Endothelial cell (in vitro differentiated cells): ENCODE measurements at places on chromosomes 2 and 18.

DNA sequence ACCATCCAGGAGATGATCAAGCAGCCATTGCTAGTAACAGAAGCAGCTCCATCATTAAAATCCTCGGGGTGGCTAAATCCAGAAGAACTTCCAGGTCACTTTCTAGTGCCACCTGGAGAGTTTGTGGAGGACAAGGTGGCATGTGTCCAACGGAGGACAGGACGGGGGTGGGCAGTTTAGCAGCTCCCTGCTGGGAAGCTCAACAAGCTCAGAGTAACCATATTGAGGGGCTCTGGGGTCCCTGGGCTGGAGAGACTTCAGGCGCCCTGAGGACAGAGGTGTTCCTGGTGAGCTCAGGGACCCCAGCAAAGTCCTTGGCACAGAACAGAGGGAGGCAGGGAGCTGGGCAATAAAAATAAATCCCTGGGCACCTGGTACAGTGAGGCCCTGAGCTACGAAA is 140.0 kb upstream of the FHL2 start:
- no peak for DNase-seq

GRCh38 chr18:74563999-74564398 is 29.7 kb downstream of the CNDP1 start:
- DNase-seq: no peak

GRCh38 chr2:48952143-48952542 is 196.6 kb upstream of the LHCGR start:
- no peak for DNase-seq

DNA sequence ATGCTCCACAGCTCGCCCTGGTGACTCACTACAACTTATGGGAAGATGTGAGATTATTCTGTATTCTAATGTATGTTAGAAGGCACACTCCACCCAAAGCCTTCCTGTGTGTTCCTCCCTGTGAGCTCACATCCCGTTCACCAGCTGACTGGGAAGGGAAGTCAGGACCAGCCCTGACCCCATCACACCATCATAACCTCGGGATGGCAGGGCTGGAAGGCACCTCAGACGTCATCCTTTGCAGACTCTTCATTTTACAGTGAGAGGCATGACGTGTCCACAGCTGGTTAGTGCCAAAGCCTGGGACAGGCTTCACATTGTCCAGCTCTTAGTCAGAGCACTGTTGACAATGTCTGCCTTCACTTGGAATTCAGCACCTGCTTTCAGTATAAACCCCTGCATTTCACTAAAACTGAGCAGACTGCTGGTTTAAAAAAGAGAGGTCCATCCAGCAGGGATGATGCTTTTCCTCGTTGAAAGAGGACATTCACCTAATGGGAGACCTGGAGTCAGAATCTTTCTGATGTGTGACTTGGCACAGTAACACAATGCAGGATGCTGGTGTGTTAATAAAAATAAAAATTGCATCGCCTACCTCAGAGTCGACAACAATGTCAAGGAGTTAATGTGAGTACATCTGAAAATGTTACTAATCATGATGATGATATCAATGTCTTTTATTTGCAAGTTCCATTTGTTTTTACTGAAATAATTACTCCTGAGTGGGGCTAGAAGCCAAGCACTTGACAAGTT is 418.0 kb upstream of the TNP1 start:
- no peak for DNase-seq

GRCh38 chr2:208356846-208357574 is 49.6 kb upstream of the PTH2R start:
- no peak for DNase-seq

GRCh38 chr2:65661980-65662653 is 229.7 kb upstream of the SPRED2 start:
- DNase-seq: no peak

DNA sequence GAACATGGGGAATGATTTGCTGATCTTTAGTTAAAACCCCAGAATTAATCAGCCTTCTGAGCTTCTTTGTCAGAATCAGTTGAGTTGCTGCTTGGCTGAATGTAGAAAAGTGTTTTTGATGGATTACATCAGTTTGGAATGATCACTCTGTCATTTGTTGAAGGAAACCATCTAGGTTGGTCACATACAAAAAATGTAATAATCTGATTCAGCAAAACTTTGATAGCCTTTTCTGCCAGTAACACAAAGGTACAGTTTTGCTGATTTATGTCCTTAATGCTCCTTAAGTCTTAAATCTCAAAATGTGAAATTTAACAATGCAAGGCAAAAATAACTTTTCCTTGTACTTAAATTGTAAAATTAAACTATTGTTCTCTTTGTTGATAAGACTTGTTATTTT is 74.3 kb downstream of the GALNT13 start:
- no peak for DNase-seq

DNA sequence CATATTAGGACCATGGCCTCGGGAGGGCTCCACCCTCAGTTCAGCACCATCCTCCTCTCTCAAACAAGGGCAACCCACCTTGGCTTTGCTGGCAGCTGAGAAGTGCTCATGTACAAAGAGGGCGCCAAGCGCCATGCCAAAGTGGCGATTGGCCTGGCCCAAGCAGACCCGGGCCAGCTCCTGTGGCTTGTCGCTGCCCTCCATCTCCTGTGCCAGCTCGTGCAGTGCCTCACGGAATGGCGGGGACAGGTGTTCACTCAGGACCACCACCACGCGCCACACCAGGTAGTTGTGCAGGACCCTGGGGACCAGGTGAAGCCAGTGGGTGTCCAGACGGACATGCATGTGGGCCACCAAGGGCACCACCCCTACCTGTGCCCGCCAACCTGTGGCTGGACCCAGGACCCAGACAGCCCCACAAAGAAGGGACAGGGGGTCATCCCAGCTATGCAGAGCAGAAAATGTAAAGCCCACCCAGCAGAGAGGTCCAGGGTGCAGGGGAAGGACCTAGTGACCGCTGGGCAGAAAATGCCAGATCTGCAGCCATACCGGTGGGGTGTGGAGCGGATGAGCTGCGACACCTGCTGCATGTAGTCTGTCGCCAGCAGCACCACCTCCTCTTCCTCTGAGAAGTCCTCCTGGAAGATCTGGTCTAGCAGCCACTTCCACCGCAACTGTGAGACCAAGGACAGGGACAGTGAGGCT is 3.6 kb downstream of the ECEL1 start:
- DNase-seq: no peak

DNA sequence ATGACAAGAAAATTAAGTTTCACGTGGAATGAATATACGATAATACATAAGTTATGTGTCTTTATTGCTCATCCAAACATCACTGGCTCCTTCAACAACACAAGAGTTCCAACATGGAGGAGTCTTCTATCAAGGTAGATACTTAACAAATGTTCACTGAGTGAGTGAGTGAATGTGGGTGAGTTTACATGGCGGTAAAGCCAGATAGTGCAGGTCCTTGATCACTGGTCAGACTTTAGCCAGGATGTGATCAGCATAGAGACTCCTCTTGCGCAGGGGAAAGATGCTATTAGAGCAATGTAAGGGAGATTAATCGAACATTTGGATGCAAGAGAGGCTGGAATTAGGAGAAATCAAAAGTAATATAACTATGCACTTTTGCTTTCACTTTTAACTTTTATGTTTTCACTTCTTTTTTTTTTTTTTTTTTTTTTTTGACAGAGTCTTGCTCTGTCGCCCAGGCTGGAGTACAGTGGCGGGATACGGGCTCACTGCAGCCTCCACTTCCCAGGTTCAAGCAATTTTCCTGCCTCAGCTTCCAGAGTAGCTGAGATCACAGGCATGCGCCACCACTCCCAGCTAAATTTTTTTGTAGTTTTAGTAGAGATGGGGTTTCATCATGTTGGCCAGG is 249.0 kb upstream of the ID2 start:
- no peak for DNase-seq

DNA sequence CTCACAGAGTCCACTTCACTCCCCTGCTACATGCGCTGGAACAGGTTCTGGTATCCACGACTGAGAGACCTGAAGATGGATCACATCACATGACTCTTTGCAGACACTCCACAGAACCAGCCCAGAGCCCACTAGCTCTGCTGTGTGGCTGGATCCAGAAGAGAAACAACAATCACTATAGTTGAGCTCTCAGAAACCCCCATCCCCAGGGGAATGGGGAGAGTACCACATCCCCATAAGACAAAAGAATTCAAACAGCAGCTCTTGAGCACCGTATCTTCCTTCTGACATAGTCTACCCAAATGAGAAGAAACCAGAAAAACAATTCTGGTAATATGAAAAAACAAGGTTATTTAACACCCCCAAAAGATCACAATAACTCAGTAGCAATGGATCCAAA is 76.4 kb downstream of the ZSWIM2 start:
- DNase-seq: no peak

DNA sequence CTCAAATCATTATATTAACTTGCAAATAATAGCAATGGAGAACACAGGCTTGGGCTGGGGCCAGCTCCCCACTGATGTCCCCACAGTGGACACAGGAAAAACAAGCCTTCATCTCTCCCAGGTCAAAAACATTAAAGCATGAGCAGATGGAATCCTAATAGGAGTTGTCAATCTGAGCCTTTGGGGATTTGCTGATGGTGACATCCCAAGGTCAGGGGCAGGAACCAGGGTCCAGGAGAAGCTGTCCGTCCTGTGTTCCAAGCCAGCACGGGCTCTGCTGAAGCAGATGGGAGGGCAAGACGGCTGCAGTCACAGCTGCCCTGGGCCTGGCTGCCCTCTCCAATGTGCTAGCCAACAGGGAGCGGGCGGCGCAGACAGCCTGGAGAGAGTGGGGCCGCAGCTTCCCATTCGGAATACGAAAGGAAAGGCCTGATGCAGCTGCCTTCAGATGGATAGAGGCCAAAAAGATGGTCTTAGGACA is 135.5 kb downstream of the NDUFA10 start:
- DNase-seq: no peak

DNA sequence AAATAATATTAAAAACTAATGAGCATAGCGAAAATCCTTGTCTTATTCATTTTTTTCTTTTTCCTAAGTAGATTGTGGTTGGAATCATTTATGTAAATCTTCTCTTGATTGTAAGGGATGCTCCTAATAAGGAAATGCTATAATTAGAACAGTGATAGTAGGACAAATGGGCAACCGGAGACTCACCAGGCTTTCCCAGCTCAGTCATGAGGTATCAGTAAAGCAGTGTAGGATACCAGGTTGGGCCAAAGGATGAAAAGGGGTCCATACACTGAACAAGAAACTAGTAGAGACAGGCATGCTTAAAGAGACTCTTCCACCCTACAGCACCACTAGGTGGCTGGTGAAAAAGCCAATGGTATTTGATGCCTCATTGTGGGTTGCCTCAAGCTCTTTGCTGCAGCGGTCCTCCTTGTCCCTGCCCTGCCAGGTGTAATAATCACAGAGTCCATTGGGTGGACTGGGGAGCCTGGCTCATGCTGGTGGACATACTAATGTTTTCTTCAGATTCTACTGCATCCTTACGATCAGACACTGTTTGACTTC is 71.4 kb upstream of the FAM98A start:
- DNase-seq: no peak

DNA sequence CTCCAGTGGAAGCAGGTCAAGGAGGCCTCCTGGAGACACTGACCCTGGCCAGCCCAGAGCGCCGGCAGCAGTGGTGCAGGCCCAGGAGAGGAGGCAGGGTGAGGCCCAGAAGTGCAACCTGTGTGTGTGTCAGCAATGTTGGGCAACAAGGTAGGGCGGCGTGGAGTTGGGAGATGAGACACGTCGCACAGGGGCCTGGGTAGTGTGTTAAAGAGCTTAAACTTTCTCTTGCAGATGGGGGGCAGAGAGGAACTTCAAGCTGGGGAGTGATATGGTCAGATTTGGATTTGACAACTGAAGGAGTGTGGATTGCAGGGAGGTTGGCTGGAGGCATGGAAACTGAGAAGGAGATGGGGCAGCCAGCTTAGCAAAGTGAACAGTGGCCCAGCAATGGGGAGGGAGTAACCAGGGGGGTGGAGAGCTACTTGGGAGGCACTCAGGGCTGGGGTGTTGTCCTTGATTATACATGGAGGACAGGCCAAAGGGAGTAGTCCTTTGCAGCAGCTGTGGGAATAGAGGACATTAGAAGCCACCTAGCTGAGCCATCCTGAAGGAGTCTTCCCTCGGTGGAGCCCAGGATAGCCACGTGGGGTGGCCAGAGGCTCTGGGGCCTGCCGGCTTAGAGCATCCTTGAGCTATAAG is 278.6 kb upstream of the HS6ST1 start:
- no peak for DNase-seq

DNA sequence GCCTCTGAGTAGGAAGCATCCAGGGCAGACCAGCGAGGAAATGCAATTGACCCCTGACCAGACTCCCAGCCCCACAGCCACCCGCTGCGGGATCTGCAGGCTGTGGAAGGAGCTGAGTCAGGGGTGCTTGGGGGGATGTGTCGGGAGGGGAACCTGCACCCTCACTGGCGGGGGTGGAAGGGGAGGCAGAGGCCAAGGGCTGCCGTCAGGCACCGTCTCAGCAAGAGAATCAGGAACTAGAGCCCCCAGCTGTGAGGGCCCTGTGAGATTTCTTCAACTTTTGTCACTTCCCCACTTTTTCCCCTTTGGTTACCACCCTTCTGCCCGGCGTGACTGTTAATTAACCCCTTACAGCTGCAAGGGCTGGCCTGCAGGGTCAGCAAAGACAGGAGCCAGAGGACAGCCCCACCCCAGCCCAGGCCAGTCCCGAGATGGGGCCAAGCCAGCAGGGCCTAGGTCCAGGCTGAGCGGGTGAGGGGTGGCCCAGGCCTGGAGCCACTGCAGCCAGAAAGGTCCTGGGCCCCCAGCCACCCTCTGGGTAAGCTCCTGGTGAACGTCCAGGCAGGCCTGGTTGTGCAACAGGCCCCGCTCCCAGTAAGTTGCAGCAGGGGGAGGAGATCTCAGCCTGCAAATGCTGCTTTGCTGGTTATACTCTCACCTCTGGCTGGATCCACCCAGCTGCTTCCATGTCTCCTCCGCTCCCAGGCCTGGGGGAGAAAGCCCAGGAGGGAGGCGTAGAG is 147.0 kb upstream of the ID2 start:
- no peak for DNase-seq

GRCh38 chr2:185441486-185442005 is 297.1 kb upstream of the FSIP2 start:
- DNase-seq: no peak

DNA sequence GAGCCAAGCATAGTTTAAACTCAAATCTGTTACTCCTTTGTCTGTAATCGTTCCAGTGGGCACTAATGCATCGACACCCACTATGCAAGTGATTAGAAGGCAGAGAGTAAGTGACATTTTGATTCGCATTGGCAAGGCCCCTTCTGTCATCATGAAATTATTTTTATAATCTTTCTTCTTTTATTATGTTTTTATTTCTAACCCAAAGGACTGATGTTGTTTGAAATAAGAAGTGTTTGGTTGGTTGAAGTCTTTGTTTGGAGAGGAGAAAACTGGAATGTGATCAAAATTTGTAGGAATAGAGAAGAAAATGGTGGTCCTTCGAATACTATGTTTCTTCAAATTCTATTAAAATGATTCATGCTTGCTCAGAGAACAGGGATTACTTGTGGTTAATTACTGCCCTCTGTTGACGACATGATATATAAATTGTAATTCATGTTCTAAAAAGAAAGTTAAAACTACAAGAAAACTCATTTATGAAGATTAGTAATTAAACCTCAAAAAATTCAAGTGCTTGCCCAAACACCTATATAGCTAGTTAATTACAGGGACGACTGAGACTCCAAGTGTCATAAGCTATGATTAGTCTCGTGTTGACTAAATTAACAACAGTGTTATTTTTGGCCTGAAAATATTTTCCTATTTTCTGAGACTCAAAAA is 26.4 kb upstream of the TFPI start:
- DNase-seq: no peak

GRCh38 chr2:69450735-69451416 is 13.6 kb upstream of the NFU1 start:
- no peak for DNase-seq
